ENCODE measurements at places on chromosomes 6 and 20.

GRCh38 chr20:33733654-33734576, 2.1 kb downstream of the ZNF341 start:
- peak; percentile 33 for DNase-seq

DNA sequence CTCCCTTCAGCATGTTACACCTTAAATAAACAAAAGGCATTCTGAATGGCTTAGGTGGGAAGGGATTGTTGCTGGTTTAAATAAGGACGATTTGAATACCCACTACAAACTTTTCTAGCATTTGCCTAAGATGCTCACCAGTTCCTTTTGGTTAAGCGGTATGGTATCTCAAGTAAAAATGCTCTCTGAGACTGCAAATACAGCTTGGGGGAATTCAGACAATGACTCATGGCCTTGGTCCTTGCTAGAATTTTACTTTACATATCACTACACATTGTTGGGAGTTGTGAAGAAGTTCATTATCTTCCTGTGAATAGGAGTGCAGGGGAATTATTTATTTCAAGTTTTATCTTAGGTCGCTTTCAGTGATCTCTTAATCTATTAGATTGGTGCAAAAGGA, 670.7 kb downstream of the UTRN start:
- DNase-seq: no peak

GRCh38 chr6:112179631-112180030, 74.7 kb downstream of the LAMA4 start:
- DNase-seq: no peak

- DNase-seq: no peak
Observed at GRCh38 chr6:130505808-130506598, 140.2 kb downstream of the TMEM200A start.

- no peak for DNase-seq
Observed at GRCh38 chr20:46642969-46643343, 8.3 kb downstream of the SLC13A3 start.

DNA sequence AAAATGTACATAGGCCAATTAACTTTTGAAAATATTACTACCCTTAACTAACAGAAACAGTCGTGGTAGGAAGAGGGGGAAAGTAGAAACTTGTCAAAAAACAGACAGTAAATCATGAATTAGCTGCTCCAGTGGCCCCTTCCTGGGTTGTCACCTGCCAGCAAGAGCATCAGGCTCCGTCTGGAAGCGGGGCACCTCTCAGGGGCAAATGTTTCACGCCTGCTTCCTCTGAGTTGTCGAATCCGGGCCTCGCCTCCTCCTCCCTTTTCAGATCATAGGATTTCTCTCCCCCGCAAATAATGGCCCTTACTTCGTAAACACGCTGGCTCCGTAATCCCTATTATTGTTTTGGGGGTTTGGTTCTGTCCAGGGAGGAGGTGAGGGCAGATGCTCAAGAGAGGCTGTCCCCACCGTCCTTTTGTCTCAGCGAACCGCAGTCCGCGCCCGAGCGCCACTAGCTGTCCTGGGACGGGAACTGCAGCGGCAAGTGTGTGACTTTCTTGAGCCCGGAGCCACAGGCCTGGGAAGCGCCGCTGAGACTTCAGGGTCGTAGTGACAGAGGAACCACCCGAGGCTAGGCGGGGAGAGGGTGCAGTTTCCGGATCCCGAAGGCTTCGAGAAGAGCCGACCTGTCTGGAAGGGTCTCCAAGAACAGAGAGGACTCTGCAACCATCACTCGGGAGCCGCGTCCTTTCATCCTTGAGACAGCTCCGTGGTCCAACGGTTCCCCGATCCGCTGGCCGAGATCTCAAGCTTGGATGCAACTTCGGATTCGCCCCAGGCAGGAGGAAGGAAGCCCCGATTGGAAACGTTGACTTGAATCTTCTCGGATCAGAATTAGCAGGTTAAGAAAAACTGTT, 214.5 kb upstream of the ZNF184 start:
- peak; percentile 95 for DNase-seq
